ENCODE measurements at places on chromosomes 13 and 19. TPM values are rescaled to one million over a fixed set of nuclear protein-coding genes. Genes with fewer than 3 reads are reported as not detected.

Gene NKG7
- total RNA-seq = 3.6 TPM

Gene PEAK3
- 0.19 TPM for total RNA-seq

Gene PTGER1
- total RNA-seq = not detected

Gene FCHO1
- 1.0 TPM for total RNA-seq

Gene BCAM
- total RNA-seq = 86.8 TPM

Gene MEF2B
- total RNA-seq = 0.67 TPM

Gene TLE5
- 804 TPM for total RNA-seq

Gene SLC10A2
- total RNA-seq = not detected

Gene ADAMTS10
- 15.0 TPM for total RNA-seq

Gene ZNF765
- 4.5 TPM for total RNA-seq

Gene KLF5
- 11.3 TPM for total RNA-seq

Gene ZNF844
- 14.7 TPM for total RNA-seq

Gene TEKTIP1
- 1.7 TPM for total RNA-seq

Gene NANOS3
- 0.78 TPM for total RNA-seq

Gene HCST
- total RNA-seq = 5.4 TPM

Gene TNFRSF19
- 20.0 TPM for total RNA-seq

Gene NLRP11
- total RNA-seq = not detected

GRCh38 chr13:29301027-29301426 lies 294.5 kb downstream of the SLC7A1 start:
- no peak for DNase-seq

DNA sequence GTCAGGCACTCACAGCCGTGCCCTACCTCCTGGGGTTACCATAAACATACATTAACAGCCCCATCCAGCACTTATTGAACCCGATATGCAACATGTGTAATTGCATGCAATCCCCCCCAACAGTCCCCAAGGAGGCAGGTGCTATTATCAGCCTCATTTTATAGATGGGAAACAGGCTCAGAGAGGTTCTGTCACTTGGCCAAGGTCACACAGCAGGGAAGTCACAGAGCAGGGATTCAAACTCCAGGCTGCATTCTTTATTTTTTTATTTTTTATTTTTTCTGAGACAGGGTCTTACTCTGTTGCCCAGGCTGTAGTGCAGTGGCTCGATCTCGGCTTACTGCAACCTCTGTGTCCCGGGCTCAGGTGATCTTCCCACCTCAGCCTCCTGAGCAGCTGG lies 38.4 kb upstream of the TNFAIP8L1 start:
- DNase-seq = no peak

DNA sequence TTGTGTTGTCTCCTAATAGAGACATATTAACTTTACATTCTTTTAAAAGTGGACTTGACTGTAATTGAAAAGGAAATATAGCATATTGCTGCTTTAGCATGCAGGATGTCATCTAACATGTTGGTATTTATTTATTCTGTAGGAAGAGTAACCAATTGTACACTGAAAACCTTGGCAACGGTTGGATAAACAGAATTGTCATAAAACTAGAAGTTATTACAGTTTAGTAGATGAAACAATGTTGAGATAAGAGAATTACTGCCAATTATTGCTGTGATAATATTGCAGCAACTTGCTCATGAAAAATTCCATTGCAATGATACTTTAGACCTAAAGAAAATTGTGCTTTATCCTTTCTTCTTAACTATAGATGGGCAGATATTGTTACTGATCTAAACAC lies 7.6 kb upstream of the ERCC5 start:
- no peak for DNase-seq

DNA sequence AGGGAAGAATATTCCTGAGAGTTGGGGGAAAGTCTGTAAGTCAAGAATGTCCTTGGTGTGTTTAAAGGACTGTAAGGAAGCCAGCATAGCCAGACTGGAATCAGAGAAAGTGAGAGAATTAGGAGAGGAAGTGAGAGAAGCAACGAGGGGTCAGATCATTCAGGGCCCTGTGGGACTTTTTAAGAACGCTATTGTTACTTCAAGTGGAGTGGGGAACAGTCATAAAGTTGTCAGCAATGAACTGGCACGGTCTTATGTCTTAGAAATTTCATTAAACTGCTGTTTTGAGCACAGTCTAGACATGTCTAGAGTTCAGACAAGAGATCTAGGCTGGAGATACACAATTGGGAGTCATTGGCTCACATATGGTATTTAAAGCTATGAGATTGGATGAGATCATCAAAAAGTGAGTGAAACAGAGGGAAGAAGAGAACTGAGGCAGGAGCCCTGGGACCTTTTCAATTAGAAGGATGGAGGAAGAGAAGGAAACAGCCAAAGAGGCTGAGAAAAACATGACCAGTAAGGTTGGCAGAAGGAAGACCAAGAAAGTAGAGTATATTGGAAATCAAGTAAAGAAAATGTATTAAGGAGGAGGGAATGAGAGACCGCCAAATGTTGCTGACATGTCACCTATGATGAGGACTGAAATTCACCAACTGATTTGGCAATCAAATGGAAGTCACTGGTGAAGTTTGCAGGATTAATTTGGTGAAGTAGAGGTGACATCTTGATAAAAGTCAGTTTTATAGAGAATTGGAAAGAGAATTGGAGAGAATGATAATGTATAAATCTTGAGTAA lies 263.5 kb downstream of the GPC5 start:
- DNase-seq = no peak

DNA sequence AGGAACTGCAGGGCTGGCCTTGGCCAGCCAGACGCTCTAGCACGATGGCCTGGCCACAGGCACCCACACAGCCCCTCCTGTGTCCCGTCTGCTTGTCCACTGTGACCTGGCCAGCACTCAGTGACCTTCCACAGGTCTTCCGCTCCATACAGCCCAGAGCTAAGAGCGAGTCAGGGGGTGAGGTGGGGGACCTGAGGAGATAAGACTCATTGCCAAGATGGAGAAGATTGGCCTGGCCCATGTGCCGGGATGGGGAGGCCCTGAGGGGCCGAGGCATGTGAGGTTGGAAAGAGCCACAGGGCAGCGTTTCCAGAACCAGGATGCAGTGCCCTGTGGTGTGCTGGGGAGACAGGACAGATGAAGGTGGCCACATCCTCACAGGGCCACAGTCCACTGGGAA lies 10.2 kb upstream of the SLC7A9 start:
- DNase-seq = peak; percentile 38

GRCh38 chr13:95367309-95367843 lies 66.1 kb upstream of the ABCC4 start:
- no peak for DNase-seq

DNA sequence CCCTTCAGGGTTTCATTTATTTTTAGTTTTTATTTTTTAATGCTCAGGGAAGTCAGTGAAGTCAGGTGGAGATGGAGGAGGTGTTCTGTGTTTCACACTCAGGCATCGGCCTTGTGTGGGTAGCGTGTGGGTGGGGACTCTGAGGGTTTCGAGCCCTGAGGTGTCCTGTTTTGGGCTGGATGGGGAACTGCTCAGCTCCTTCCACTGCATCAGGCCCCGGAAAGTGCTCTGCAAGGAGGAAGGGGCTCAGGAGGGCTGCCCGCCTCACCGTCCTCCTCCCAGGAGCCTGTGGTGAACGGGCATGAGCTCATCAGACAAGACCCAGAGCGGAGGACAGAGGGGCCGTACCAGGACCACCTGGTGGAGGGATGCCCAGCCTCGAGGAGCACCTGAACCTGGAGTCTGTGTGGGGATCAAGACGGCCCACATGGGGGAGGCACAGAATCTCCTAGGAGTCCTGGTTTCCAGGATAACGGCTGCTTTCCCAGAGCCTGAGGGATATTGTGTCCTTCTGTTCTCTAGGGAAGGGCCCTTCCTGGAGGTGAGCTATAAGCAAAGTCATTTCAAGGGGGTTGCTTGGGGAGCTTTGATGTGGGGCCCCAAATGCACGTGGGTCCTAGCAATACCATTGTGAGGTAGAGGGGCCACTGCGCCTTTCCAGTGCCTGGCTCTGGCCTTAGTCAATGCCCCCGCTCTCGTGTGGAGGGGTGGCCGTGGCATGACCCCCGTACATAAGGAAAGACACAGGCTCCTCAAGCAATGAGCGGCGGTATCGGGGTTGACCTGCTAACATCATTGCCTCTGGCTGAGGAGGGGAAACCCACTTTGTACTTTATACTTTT lies 13.5 kb upstream of the GAS6 start:
- peak; percentile 63 for DNase-seq

- no peak for DNase-seq
Measured at GRCh38 chr19:38819231-38819920, 6.6 kb upstream of the LGALS4 start.

DNA sequence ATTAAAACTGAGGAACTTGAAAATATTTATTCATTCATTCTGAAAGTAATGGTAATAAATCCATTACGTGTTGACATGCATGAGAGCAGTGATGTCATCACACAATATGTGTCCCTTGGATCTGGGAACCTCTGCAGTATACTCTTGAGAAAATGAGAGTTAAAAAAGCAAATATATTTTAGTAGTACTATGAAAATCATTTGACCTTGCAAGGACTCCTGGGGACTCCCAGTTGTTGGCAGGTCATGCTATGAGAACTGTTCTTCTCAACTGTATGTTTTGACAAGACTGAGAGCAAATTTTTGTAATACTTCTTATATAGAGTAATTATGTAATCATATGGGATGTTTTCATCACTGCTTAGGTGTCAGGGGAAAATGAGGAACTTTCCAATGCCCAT lies 249.4 kb downstream of the PCCA start:
- no peak for DNase-seq

DNA sequence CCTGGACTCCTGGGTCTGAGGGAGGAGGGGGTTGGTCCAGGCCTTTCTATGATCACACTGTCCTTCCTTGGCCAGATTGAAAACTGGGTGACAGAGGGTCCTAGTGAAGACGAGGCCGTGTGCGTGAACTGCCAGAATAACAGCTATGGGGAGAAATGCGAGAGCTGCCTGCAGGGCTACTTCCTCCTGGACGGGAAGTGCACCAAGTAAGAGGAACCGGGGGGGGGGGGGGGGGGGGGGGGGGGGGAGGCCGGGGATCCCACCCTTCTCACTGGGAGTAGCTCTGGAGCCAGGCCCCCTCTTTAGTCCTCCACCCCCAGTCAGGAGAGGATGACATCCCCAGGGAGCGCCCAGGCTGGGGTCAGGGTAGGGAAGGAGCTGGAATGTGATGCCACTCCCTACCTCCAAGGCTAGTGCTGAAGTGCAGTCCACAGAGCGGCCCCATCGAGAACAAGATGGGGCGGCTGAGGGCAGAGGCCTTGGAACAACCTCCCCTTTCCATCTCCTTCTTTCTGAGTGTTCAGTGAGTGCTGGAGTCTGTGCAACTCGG lies 19.4 kb downstream of the CNFN start:
- no peak for DNase-seq

- DNase-seq = peak; percentile 41
Measured at GRCh38 chr19:29293292-29293691, 80.3 kb upstream of the UQCRFS1 start.

GRCh38 chr19:47274891-47275761 lies 441 bp downstream of the INAFM1 start:
- peak; percentile 83 for DNase-seq

- no peak for DNase-seq
Measured at GRCh38 chr19:55146078-55146704, 2.8 kb downstream of the TNNT1 start.

- no peak for DNase-seq
Measured at GRCh38 chr13:97120346-97120745, 101.8 kb upstream of the MBNL2 start.

- no peak for DNase-seq
Measured at GRCh38 chr19:45677351-45678230, 9.6 kb downstream of the GIPR start.

GRCh38 chr13:24459234-24459633 lies 53.3 kb downstream of the PARP4 start:
- no peak for DNase-seq

GRCh38 chr13:42812316-42812715 lies 30.9 kb downstream of the FAM216B start:
- no peak for DNase-seq

DNA sequence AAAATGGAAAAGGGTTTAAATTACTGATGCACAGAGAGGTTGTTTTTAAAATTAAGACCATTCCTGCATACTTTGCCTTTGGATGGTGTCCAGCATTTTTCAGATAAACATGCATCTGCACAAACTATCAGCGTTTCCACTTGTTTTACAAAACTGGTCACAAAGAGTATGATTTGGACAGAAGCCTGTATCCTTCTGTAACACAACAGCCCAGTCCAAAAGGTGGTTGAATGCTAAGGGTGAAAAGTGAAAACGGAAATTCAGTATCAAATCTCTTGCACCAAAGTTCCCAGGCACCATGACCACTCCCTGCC lies 21.7 kb upstream of the DOCK9 start:
- no peak for DNase-seq

DNA sequence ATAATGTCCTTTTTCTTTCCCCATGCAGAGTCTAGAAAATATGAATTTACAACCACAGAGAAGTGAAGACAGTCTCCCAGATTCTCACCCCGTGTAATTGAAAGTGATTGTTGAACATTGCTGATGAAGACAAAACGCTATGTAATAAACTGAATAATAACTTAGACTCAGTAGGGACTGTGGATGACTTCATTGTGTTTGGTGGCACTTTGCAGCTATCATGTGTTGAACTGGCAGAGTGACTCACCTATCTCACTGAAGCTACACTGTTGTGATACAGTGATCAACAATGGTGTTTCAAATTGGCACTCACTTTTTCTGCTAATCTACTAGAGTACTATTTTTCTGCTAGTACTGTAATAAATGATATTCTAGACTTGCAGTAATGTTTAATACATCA lies 261.3 kb downstream of the DACH1 start:
- no peak for DNase-seq

GRCh38 chr19:29586401-29586800 lies 19.7 kb upstream of the POP4 start:
- DNase-seq = peak; percentile 31

- no peak for DNase-seq
Measured at GRCh38 chr19:46520616-46521015, 24.9 kb upstream of the PNMA8B start.

- no peak for DNase-seq
Measured at GRCh38 chr19:30076751-30077670, 135.0 kb downstream of the URI1 start.

DNA sequence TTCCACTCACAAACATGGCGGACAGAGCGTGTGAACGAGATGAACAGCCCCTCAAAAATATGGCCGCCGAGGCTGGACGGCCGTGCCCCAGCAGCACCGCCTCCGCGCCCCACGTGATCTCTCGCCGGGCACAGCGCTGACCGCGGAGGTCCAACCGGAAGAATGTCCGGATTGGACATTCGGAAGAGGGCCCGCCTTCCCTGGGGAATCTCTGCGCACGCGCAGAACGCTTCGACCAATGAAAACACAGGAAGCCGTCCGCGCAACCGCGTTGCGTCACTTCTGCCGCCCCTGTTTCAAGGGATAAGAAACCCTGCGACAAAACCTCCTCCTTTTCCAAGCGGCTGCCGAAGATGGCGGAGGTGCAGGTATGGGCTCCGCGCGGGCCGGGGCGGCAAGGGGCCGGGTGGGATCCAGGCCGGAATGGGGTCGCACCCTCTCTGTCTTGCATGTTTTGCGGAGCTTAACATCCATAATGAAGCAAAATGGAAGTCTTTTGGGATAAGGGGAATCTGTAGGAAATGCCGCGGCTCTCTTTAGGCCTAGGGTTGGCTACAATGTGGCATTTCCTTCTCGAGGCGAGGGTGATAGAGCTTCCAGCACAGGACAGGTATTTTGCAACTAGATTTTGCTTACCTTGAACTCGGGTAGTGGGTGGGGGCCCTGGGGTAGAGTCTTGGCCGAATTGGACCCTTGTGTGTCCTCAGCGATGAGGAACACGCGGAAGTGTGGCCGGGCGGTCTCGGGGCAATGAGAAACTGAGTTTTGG lies at the start of gene RPL13A:
RPL13A (plus strand) TSS at position 332 of the 769 bp plus-strand sequence; CDS start at position 354, 22 bp downstream.
- DNase-seq = peak; percentile 100

- DNase-seq = no peak
Measured at GRCh38 chr13:80454245-80454644, 113.3 kb upstream of the SPRY2 start.

Data from cardiac septum (tissue), 1 donor.